Amniotic stem cell (primary cell): ENCODE measurements at places on chromosomes 12 and 14.

GRCh38 chr12:88538250-88538649 lies 42.0 kb downstream of the KITLG start:
- no peak for DNase-seq

DNA sequence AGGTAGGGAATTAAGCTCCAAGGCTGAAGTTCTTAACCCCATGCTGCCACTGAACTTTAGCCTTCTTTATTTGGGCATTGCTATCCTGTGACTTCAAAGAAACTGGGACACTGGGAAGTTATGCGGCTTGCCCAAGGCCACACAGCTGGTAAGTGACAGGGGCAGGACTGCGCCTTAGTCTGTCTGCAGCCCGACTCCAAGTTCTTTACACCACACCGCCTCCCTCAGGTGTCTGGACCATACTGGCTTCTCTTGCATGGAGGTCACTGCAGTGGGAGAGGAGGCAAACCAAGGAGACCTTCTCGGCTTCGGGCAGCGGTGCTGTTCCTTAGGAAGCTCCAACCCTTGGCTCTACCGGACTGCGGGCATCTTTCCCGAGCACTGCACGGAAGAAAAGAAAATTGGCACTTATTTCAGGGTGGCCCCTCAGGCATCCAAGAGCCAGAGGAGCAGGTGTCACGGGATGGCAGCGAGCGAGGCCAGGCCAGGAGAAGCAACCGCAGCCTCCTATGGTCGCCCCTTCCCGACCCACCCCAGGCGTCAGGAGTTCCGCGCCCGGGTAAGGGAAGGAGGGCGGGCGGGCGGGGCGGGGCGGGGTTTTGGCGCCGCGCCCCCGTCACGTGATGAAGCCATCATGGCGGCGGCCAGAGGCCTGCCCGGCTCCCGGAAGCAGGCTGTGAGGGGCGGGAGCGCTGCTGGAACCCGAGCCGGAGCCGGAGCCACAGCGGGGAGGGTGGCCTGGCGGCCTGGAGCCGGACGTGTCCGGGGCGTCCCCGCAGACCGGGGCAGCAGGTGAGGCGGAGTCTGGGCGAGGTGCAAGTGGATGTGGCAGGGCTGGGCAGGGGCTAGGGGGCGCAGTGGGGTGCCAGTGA lies 16.4 kb upstream of the ESPL1 start:
- no peak for DNase-seq

- DNase-seq, result no peak
These were observed 203.6 kb upstream of the PRICKLE1 start for GRCh38 chr12:42793166-42793565.

DNA sequence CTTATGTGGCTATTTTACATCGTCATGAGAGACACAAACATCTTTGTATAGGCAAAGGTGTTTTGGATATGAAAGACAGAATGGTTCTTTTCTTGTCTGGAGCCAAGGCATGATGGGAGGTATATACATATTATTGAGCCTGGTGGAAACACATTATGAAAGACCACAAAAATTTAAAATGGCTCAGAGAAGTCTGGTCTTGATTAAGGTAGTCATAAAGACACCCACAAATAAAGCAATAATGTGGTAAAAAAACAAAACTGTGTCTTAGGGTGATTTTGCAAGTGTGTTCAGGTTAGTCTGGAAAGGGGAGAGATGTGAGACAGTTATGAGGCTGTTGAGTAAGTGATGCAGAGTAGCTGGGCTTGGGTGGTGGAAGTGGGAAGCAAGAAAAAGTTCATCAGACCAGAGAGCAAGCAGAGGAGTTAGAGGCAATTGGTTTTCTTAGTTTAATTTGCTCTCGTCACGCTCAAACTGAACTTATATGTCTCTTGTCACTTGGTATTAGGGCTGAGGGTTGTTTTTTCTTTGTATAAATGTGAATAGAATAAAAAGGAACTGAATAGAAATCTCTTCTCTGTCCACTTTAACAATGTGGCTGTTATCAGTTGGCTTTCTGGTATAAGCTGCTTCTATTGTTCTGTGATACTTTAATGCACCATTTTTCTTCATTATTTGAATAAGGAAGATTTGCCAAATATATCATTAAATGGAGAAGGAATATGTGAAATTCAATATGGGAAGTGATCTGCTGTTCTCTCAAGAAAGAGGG lies 115.0 kb downstream of the AKAP6 start:
- DNase-seq, result no peak

DNA sequence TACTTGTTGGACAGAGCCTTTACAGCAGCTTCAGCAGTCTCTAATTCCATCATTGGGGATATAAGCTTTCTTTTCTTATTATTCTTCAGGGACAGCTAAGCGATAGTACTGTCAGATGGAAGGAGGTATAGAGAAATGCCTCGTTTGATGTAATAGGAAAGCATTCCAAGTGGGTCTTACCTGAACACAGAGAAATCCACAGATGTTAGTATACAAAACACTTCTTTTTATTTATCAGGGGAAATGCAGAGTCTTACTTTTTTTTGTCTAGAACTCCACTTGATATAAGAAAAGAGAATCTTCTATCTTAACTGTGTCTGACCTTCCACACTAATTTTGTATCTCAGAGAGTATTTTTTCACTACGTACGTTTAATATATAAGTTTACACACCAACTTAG lies 1.9 kb downstream of the SYT1 start:
- no peak for DNase-seq

DNA sequence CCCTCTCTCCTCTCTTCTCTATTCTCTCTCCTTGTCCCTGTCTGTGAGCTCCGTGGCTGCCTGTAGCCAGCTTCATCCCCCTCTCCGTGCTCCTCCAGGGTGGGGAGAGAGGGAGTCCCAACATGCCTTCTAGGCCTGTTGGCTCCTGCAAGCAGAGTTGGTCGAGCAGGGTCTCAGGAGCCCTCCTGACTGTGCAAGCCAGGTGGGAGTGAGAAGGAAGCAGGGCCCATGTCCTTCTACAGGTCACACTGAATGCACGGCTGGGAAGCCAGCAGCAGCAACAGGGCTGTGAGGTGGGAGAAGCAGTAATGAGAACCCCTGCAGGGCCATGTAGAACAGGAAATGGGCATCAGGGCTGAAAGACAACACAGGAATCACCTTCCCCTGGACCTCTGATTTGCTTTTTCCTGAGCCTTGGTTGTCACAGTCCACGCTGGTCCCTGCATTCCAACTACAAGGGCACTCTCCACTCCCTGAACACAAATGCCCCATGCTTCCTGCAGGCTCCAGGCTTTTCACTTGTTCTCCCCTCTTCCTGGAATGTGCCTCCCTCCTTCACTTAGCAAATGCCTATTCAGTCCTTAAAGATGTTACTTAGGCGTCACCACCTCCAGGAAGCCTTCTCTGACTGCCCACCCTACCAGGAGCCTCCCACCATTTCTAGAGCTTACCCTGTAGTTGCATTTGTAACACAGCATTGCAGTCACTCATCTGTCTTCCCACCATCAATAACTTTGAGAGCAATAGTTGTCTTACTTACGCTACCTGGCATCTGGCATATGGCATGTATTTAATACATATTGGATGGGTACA lies 51.2 kb downstream of the TSPAN11 start:
- DNase-seq, result no peak

- DNase-seq, result no peak
These were observed 9.5 kb upstream of the TINF2 start for GRCh38 chr14:24251880-24252288.

DNA sequence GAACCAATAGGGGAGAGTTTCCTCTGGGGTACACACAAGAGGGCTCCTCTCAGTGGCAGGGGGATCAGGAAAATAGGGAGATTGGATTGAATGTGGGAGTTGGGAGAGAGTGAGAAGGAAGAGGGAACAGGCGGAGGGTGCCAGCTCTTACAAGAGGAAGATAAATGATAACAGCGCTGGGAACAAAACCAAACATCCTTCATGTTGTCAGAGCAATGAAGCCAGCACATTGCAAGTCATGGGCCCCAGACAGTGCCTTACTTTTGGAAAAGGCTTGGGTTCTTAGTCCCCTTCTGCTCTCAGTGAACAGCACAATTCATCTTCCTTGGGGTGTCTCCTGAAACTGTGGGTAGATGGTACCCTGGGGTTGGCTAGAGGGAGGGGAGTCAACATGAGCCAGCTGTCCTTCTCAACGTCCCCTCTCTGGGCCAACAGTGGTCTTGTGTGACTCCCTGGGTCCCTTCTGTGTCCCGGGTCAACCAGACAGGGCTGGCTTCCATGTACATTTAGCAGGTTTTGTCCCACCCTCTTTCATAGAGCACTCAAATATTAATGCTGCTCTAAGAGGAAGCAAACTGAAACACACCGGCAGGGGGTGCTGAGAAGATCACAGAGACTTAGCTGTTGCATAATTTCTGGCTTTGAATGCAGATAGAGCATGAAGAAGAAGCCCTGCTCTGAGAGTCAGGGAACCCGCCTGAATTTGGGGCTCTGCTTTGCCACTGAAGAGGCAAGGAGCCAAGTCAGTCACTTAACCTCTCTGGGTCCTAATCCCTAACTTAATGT lies 138.5 kb downstream of the ESRRB start:
- no peak for DNase-seq

- DNase-seq, result no peak
These were observed 10.4 kb downstream of the CORO1C start for GRCh38 chr12:108720757-108721514.

DNA sequence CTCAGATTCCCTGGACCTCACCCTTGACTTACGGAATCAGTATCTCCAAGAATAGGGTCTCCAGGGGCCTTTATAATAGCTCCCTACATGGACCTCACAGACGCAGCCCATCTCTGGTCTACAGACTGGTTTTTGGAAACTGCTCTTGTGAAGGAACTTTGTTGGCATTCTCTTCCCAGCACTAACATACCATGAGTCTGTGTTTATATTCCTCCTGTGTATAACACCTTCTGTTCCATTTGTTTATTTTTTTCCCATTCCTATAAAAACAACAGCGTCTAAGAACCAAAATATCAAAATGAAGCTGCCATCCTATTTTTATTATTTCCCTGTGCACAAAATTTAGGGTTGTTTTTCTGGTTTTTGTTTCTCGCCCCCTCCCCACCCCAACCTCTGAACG lies 131.1 kb downstream of the NEDD1 start:
- DNase-seq, result no peak

GRCh38 chr14:50070840-50071548 lies 45.4 kb downstream of the VCPKMT start:
- no peak for DNase-seq

DNA sequence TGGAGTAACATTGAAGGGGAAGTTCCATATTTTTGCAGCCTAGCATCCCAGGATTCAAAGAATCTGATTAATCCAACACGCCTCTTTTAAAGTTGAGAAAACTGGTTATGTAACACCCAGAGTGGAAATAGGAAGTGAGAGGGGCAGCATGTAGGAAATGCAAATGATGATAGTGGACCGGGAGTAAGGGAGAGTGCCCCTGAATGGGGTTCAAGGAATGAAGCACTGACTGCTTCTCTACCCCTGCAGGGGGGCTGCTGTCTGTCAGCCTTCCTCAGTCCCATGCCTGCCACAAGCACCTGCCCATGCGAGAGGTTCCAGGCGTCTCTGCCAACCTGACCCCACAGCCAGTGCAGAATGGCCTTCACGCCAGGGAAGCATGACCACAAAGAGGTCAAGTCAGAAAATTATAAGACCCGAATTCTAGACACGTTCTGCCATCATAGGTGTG lies 126.5 kb upstream of the CCND2 start:
- DNase-seq, result no peak

GRCh38 chr12:81465191-81465590 lies 294.0 kb downstream of the PPFIA2 start:
- DNase-seq, result no peak

DNA sequence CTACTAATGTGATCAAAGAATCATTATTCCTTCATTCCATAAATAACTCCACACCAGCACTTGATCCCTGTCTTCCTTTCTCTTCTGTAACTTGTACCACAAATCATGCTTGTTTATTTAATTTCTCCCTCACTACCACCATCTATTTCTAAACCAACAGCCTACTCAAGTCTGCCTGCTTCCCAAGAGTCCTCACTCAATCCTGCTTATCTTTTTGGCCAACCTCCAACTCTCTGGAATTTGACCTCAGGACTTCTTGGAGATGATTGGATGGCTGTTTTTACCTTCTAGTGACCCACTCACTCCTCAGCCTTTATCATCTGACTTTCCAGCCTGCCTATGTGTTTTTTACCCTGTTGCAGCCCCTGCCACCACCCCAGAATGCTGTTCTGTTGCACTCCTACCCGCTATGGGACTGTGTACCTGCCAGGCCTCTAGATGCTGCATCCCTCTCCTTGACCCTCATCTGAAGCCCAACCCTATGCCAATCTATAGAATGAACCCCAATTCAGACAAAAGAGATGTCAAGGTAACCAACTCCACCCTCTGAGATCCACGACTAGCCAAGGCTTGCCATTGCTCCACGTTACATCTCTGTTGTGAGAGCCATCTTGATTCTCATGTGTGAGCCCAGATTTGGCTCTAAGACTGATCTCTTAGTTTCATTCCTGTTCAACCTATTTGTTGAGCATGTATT lies 150.2 kb upstream of the PLEKHG7 start:
- DNase-seq, result no peak

DNA sequence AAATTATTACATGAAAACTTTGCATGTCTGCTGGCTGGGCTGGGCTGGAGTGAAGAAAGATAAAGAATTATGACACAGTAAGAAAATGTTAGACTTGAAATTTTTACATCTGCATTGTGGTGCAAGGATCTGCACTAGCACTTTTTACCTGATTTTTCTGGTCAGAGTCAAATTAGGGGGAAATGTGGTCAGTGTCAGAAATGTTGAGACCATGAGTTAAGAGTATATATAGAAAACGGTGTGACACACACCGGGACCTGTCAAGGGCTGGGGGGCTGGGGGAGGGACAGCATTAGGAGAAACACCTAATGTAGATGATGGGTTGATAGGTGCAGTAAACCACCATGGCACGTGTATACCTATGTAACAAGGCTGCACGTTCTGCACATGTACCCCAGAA lies 90.3 kb downstream of the IGF1 start:
- DNase-seq, result no peak

- DNase-seq, result no peak
These were observed 379.8 kb downstream of the SEC23A start for GRCh38 chr14:38723277-38723676.

- DNase-seq, result no peak
These were observed 22.3 kb upstream of the AMN1 start for GRCh38 chr12:31751085-31751484.

DNA sequence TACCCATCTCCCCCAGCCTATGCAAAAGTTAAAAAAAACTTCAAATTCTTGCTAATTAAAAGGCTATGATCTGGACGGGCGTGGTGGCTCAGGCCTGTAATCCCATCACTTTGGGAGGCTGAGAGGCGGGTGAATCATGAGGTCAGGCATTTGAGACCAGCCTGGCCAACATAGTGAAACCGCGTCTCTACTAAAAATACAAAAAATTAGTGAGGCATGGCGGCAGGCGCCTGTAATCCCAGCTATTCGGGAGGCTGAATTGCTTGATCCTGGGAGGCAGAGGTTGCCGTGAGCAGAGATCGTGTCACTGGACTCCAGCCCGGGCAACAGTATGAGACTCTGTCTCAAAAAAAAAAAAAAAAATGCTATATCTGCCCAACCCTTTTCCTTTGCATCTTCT lies 925.4 kb downstream of the GALC start:
- no peak for DNase-seq

GRCh38 chr14:37078131-37078530 lies 94.3 kb downstream of the SLC25A21 start:
- no peak for DNase-seq
